Caudate nucleus (tissue), 63 donors: ENCODE measurements at places on chromosomes 5 and 9.

DNA sequence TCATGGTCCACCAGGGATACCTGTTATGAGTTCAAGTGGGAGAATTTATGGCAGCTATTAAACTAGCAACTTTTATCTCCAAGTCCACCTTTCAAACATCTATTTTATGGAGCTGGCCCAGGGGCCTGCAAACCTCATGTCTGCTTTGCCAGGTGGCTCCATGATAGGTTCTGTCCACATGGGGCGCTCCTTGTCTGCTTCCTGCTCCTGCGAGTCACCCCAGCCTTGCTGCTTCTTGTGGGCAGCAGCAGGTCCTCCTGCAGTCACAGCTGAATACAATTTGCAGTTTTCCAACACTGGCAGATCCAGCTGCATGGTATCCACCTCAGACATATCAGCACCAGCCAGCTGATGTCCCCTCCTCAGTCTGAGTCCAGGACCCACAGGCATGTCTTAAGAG lies 39.6 kb upstream of the FRRS1L start:
- DNase-seq, result no peak

GRCh38 chr5:56522960-56523359 lies 289.8 kb upstream of the ANKRD55 start:
- DNase-seq, result no peak

DNA sequence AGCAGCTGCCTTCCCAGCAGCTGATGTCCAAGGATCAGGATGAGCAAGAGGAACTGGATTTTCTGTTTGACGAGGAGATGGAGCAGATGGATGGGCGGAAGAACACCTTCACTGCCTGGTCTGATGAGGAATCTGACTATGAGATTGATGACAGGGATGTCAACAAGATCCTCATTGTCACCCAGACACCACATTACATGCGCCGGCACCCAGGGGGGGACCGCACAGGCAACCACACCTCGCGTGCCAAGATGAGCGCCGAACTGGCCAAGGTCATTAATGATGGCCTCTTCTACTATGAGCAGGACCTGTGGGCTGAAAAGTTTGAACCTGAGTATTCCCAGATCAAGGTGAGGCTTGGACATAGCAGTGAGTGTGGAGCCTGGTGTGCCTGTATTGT lies 46.9 kb downstream of the LARP1 start:
- DNase-seq, result no peak

GRCh38 chr9:32551276-32552051 lies 663 bp upstream of the SMIM27 start:
- peak; percentile 57 for DNase-seq

DNA sequence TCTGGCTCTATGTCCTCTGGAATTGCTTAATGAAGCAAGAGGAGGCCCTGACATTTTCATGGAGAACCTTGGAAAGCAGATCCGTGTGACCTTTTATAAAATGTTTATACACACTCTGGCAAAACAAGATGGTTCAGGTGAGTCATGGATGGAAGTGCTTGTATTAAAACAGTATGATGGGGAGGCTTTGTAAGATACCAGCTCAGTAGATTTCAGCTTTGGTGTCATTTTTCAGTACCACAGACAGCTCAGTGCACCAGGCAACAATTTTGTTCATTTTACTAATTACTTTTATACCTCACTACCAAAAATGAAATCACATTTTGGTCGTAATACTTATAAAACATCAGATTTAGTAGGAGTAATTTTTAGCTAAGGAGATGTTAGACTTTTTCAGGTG lies 5.2 kb downstream of the KCNN2 start:
- DNase-seq, result no peak

DNA sequence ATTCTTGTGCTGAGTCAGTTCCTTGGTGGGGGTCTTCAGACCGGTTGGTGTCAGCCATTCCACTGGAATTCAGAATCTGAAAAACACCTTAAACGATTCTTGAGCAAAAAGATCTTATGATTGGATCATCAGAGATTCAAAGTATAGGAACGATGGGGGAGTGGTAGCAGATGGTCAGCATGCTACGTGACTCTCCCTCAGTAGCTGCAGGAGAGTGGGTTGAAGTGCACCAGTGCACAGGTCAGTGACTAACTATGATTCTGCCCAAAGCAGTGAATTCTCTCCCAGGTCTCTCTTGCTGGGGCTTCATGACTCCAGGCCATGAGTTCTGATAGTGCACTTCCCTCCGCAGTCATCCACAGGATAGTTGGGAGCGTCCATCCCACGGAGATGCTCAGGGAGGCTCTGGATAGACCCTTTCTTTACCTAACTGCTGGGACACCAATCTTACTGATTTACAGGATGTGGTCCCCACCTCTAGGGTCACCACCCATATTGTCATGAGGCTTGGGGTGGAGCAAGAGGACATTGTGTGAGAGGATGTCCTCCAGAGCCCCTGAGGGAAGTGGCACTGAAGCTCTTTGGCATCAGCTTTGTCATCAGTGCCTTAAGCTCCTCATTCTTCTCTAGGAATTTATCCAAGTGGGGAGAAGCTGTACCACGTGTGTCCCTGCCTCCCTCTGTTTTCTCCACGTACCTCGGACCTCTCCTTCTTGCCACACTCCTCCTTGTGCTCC lies 62.0 kb downstream of the RASGRF2 start:
- no peak for DNase-seq

DNA sequence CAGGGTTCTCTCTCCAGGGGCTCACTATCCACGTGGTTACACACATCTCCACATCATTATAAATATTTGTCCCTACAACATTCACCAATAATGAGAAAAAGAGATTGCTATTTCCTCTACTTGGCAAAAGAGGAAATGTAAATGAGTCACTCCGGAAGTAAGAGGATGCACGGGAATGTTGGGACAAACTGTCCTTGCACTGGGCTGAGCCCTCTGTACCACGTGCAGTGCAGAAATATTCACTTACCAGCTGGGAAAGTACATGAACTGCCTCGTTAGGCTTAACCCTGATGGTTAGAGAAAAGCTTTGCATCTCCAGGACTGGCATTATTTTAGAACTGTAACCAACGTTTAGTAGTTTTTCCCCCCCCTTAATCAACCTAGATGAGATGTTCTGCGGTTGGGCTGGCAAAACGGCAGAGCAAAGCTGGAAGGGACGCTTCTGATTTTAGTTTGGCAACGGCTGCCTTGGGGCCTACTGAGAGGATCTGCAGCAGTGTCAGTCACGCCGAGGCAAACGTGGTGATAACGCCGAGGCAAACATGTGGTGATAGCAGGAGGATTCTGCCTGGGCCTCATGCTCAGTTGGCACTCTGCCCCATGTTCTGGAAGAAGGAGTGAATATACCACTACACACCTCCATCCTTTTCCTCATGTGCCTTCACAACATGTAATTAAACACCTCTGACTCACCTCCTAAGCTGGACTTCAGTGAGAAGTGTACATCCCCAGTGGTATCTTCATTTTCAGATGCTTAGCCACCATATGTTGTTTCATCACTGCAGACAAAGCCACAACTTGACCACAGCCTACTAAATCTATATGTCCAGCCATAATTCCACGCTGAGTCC lies 661.4 kb upstream of the KLF4 start:
- DNase-seq, result no peak

DNA sequence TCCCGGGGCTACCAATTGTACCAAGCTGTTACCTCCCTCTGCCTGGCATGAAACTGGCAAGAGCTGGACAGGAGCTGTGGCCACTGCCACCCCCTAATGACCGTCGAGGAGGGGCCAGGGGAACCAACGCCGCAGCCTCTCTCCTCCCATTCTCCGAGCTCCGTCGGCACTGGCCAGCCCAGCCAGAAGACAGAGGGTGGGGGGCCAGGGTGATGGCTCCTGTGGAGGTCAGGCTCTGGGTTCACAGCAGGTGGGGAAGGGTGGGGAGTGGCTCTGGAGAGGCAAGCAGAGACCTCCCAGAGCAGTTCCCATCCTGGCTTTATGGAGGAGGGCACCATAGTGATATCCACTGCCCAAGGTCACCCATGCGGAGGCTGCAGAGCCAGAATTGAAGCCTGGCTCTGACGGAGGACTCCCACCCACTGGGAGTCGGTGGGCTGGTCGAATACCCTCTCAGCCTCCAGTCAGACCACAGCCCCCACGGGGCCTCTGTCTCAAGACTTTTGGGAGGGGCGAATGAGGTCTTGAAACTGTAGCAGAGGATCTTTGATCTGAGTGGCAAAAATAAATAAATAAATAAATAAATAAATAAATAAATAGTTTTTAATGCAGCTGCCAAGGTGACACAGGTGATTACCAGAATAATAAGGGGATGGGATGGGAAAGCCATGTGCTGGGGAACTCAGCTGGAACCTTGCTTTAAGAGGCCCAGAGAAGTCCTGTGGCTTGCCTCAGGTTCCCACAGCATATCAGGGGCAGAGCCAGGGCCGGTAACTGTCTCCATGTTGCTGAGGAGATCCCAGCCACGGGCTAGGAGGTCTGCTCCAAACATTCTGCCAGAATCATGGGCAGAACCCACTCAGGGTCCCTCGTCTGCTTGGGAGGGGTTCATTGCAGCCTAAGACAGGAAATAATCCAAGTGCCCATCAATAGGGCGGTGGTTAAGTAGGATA lies 42.5 kb upstream of the NEURL1B start:
- DNase-seq, result no peak

GRCh38 chr5:133450286-133450685 lies 162.1 kb downstream of the FSTL4 start:
- DNase-seq, result no peak

DNA sequence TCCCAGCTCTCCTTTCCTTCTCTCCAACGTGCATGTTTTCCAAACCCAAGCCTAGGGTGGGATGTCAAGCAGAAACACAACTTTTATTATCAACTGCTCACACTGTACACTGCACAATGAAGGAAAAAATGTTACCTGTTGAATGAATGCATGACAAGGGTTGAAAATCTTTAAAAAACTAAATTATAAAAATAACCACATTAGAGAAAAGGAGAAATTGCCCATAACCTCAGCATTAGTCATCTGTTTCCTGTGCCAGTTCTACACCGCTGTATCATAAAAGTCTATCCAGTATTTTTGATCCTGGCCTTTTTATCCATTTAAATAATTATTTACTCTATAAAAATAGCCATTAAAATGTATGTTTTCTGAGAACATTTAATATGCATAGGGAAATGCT lies 101.1 kb downstream of the APBA1 start:
- DNase-seq, result no peak

- peak; percentile 89 for DNase-seq
Observed at GRCh38 chr5:83473346-83474160, 2.0 kb downstream of the VCAN start.

- no peak for DNase-seq
Observed at GRCh38 chr5:141669520-141669919, 12.5 kb downstream of the ARAP3 start.

- no peak for DNase-seq
Observed at GRCh38 chr5:169125571-169125970, 175.4 kb downstream of the SLIT3 start.

DNA sequence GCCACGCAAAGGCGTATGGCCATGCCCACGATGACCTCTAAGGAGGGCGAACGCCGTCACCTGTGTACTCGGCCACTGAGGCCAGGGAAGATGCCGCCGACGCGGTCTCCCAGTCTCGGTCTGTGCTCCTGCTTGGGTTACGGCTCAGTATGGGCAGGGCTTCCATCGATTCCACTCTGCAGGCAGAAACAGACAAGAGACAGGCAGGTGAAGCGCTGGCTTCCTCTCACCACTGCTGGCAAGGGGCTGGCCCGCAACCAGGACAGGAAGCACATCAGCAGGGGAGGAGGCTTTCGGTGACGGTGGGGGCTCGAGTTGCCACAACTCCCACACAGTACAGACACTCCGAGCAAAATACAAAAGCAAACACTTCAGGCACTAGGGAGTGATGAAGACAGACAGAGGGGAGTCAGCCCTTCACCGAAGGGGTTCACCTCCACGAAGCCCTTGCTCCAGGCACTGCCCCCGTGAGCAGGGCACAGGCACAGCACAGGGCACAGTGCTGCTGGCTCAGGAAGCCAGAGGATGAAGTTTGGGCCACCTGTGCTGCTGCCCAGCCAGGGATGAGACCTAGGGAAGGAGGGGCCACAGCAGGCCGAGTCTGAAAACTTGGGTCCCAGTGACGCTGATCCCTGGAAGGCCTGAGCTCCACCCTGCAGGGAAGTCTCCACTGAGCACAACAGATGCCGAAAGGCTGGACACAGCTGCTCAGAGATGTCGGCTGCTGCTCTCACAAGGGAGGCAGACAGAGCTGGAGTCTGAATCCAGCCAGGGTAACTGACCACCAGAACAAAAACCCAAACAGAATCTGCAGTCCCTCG lies 91.3 kb downstream of the CAMSAP1 start:
- no peak for DNase-seq

GRCh38 chr5:23450187-23450586 lies 57.2 kb upstream of the PRDM9 start:
- DNase-seq, result no peak

DNA sequence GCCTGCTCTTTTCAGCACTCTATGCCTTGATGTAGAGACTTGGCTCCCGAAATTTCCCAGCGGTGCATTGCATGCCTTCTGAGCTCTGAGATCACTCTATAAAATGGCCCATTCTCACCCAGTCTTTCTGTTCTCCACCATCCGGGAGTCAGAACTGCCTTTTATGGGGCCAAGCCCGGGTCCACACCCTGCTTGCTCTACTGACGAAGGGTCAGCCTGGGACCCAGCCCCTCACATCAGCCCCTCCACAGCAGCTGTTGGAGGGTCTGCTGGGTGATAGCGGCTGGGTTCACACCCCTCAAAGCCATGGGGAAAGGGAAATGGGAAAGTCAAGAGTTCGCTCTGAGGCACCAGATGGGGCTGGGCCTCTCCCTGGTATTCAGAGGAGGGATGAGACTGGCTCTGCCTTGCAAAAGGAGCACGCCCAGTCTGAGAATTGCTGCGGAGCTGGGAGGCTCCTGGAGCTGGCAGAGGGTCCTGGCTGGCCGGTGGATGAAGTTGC lies 66.0 kb upstream of the ORM1 start:
- DNase-seq, result no peak

- no peak for DNase-seq
Observed at GRCh38 chr9:72600671-72601070, 79.3 kb downstream of the TMC1 start.

GRCh38 chr5:142717582-142718215 lies 31.8 kb upstream of the FGF1 start:
- DNase-seq, result no peak

GRCh38 chr5:127602896-127603844 lies 45.7 kb upstream of the CTXN3 start:
- no peak for DNase-seq
